Eye (tissue), 1 donor: ENCODE measurements at places on chromosomes 12 and 14.
A peak's percentile ranks its signal among the peaks of the same experiment; 100 is the strongest.

GRCh38 chr14:45253754-45254310 lies 830 bp upstream of the MIS18BP1 start:
- no peak for DNase-seq

DNA sequence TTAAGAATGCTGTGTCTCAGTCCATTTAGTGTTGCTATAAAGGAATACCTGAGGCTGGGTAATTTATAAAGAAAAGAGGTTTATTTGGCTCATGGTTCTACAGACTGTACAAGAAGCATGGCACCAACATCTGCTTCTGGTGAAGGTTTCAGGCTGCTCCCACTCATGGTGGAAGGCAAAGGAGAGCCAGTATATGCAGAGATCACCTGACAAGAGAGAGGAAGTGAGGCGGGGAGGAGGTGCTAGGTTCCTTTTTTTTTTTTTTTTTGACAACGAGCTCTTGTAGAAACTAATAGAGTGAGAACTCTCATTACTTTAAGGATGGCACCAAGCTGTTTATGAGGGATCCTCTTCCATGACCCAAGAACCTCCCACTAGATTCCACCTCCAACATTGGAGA lies 121.6 kb downstream of the NUBPL start:
- DNase-seq, result no peak

GRCh38 chr14:99609245-99610170 lies 5.5 kb upstream of the CCDC85C start:
- no peak for DNase-seq

DNA sequence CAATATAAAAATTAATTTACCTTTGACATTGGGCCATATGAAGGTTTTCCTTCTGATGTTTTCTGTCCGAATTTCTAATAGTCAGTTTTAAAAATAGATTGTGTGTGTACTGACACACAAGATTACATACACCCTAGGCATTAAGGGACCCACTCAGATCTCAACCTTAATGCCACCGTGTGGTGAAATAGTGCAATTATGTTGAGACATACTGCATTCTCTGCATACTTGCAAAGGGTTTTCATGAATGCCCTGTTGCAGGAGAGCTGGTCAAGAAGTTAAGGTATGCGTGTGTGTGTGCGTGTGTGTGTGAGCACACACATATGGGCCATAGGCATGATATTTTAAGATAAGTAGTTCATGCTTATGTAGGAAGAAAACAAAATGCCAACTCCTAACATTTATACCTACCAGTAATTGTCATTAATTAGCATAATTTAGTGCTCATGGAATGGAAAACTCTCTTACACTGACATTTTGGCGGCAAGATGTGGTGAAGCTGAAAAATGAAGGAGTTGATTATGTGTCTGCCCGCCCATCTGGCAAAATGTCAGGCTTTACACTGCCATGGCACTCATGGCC lies 58.8 kb downstream of the PIK3C2G start:
- DNase-seq, result peak; percentile 42

GRCh38 chr12:9957834-9958233 lies 13.4 kb upstream of the CLEC12A start:
- no peak for DNase-seq
